ENCODE measurements at places on chromosomes 2 and 18.

- DNase-seq: no peak
These were observed 36.0 kb downstream of the GALNT3 start for GRCh38 chr2:165757906-165758675.

- no peak for DNase-seq
These were observed 102.4 kb downstream of the ASB1 start for GRCh38 chr2:238528953-238529781.

- no peak for DNase-seq
These were observed 21.9 kb downstream of the EVA1A start for GRCh38 chr2:75538521-75539490.

DNA sequence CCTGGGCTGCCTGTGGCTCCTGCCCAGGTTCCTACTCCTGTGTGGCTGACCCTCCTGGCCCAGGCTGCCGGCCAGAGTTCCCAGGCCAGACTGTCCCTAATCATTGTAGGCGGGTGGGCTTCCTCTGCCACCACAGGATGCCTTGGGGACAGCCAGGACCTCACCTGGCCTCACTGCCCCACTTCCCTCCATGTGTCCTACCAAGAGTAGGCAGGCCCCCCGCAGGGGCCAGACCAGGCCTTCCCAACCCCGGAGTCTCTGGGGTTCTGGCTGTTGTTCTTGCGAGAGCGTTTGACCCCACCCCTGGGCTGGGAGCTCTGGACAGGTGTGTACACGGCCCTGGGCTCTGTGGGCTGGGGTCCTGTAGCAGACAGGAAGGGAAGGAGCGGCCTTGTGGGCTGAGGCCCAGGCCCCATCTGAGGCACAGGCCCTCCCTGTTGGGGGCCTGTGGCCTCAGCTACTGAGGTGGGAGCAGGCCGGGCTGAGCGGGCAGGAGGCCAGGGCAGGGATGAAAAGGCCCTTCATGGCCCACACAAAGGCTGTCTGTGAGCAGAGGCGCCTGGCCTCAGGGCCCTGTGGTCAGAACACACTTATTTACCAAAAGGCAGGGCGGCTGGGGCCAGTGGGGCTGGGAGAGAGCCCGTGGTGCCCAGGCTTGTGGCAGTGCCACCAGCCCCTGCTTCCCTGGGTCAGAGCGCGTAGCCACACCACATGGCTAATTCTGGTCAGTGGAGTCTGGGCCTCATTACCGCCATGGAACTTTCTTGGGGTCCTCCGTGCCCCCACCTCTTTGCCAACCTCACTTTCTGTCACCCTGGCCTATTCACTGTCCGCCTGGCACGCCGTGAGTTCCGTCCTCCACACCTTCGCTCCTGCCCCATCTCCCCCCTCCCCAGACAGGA is 2.0 kb downstream of the SNORC start:
- DNase-seq: no peak

DNA sequence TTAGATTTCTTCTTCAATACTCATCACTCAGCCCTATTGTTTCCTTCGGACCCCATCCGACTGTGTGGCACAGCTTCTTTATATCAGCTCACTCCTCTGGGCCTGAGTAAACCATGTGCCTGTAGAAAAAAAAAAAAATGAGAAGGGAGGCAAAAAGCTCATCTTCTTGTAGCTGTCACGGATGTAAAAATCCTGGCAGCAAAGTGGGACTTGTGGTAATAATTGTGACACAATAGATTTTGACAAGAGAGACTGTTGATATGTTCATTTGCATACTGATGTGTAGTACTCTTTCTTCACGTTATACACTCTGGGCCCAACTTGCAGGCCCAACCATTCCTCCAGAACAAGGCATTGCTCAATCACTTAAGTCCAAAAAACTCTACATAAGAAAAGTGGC is 270.0 kb upstream of the SMIM21 start:
- no peak for DNase-seq
